MCF 10A (cell line): ENCODE measurements at places on chromosomes 4 and X.

GRCh38 chrX:151830911-151831310 lies 81.8 kb upstream of the MAGEA4 start:
- DNase-seq: no peak
- H3K4me1 ChIP-seq: peaks cover 19% of the 10 kb centered on the region
- no peaks in the 10 kb centered on the region for H3K27me3 ChIP-seq
- H3K4me3 ChIP-seq: no peak overlapping the region

GRCh38 chrX:130262231-130262630 lies 6.5 kb downstream of the ZNF280C start:
- no peak overlapping the region for H3K4me3 ChIP-seq
- H3K36me3 ChIP-seq: no peaks in the 10 kb centered on the region
- peaks cover 13% of the 10 kb centered on the region for H3K27me3 ChIP-seq
- DNase-seq: no peak

DNA sequence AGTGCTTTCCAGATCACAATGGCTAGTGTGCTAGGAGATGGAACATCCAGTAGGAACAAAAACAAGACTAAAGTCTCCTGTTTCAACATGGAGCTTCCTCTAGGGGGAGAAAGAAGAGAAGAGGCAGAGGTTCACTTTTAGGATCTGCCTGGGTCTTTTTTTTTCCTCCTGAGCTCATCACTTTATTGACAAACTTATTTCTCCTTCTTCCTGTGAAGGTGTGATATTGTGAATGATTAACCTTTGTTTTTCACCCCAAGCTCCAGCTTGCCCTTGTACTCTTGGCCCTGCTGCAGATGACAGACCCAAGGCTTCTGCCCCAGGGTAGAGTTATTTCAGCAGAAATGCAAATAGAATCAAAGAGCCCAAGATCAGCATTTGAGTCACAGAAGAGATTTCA lies 13.5 kb downstream of the PAGE4 start:
- H3K4me1 ChIP-seq: no peaks in the 10 kb centered on the region
- peaks cover 29% of the 10 kb centered on the region for H3K27me3 ChIP-seq
- H3K27ac ChIP-seq: no peak overlapping the region
- H3K4me3 ChIP-seq: no peak overlapping the region
- DNase-seq: no peak

DNA sequence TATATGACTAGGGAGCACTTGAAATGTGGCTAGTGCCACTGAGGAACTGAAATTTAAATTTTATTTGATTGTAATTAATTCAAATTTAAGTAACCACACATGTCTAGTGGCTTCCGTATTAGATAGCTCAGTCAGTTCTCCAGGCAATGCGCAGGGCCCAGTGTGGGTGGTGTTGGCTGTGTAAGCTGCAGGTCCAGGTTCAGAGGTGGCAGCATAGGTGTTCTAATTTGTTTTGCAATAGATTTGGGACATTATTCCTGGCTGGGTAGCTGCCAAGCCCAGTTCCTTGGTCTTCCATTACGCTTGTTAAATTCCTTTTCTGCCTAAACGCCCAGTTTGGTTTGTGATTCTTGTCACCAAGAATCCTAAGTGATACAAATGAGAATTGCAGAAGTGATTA lies 79.5 kb downstream of the FAM184B start:
- peaks cover 22% of the 10 kb centered on the region for H3K27me3 ChIP-seq
- H3K4me1 ChIP-seq: no peaks in the 10 kb centered on the region
- H3K27ac ChIP-seq: no peak overlapping the region
- H3K36me3 ChIP-seq: no peaks in the 10 kb centered on the region
- no peak overlapping the region for H3K4me3 ChIP-seq

DNA sequence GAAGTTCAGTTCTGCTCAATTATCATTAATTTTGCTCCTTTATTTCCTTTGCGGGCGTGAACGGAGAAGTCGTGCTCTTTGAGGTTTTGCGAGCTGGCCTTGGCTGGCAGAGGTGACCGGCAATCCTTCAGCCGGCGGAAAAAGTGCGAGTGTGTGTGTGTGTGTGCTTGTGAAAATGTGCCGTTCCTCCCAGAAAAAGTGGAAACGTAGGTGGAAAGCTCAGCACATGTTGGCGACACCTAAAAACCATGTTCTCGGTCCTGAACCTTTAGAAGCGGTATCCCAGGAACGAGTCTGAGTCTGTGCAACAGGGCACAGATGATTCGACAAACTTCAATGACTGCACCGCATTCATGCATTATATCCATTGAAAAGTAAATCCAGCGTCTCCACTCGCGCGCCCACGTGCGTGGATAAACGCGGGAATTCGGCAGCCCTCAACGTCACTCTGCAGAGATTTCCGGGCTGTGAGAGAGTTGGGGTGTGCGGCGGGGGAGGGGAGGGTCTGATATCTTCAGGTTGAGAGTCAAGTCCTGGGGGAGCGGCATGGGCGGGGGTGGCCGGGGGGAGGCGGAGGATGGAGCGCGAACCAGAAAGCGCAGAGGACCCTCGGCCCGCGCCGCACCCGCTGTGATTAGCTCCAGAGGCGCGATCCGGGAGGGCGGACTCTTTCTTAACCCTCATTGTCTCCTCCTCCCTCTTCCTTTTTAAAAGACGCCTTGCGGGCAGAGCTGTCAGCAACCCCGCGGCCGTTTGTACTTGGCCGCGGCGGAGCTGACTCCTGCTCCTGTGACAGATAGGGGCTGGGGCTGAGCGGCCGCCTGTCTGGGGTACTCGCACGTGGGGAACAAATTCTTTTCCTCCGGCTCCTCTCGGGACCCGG lies at the start of gene SHISA3:
Gene SHISA3, plus strand, starts transcription at position 737 of the 883 bp plus-strand sequence. CDS start 569 bp downstream, outside the sequence.
- H3K27ac ChIP-seq: no peak within 1 kb of the TSS
- DNase-seq: no peak
- no peaks in the 10 kb centered on the region for H3K4me1 ChIP-seq
- peak within 1 kb of the TSS; percentile 53 for H3K4me3 ChIP-seq

DNA sequence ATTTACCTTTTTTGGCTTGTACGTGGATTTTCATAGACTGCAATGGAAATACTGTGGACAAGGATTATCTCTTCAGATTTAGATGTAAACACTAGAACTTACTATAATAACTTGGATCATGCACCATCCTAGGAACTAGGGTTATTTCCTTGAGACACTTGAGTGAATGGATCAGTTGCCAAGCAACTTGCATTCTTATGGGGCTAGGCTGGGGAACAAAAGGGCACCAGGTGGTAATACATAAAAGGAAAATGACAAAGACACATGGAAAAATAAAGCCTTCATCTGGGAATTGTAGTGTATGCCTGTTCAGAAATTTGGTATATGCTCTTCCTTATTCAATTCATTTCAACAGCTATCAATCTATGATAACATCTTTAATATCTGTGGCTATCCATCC lies 247.1 kb downstream of the SPRY1 start:
- H3K27ac ChIP-seq: no peak overlapping the region
- no peak for DNase-seq
- no peaks in the 10 kb centered on the region for H3K27me3 ChIP-seq

GRCh38 chr4:120842031-120842430 lies 80.5 kb downstream of the PRDM5 start:
- no peaks in the 10 kb centered on the region for H3K4me1 ChIP-seq
- H3K27me3 ChIP-seq: no peaks in the 10 kb centered on the region
- DNase-seq: no peak
- no peak overlapping the region for H3K27ac ChIP-seq
- H3K36me3 ChIP-seq: no peaks in the 10 kb centered on the region

DNA sequence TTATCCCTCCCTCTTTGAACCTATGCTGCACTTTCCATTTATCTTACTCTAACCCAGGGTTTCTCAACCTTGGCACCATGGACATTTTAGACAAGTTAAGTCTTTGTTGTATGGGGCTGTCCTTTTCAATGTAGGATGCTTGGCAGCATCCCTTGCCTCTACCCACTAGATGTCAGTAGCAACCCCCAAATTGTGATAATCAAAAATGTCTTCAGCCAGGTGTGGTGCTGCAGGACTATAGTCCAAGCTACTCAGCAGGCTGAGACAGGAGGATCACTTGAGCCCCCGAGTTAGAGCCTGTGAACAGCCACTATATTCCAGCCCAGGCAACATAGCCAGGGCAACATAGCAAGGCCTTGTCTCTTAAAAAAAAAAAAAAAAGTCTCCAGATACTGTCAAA lies 7.0 kb downstream of the LRCH2 start:
- no peaks in the 10 kb centered on the region for H3K36me3 ChIP-seq
- no peaks in the 10 kb centered on the region for H3K4me1 ChIP-seq
- DNase-seq: peak; percentile 56
- H3K27ac ChIP-seq: no peak overlapping the region
- H3K4me3 ChIP-seq: no peak overlapping the region
- H3K27me3 ChIP-seq: peaks cover 77% of the 10 kb centered on the region

DNA sequence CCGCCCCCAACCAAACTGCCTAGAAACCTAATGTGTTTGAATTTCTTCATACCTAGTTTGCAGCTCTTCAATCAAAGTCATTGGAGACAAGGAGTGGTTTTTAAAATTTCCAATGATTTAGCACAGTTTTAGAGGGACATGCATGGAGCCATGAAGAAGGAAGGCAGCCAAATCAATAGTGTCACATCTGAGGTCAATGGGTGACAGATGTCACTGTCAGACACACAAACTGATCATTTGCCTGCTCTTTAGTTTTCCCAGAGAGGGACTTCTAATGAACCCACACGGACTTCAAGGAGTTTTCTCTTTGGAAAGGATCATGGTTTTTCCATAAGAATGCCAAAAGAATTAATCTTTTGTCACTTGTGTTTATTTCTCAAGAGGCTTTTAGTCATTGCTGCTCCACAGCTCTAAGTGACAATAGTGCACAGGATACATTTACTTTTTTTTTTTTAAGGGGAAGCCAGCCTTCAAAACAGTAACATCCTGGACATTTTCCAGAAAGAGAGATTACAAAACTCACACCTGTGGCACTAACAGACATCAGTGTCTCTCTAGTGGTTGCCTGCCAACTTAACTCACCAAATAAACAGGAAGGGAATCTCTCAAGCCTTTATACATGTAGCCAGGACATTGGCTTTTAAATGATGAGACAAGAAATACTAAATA lies 251.1 kb upstream of the DIAPH2 start:
- peak; percentile 27 for DNase-seq
- peaks cover 66% of the 10 kb centered on the region for H3K27me3 ChIP-seq
- H3K4me3 ChIP-seq: no peak overlapping the region
- peak overlapping the region; percentile 75 for H3K27ac ChIP-seq
- no peaks in the 10 kb centered on the region for H3K36me3 ChIP-seq

DNA sequence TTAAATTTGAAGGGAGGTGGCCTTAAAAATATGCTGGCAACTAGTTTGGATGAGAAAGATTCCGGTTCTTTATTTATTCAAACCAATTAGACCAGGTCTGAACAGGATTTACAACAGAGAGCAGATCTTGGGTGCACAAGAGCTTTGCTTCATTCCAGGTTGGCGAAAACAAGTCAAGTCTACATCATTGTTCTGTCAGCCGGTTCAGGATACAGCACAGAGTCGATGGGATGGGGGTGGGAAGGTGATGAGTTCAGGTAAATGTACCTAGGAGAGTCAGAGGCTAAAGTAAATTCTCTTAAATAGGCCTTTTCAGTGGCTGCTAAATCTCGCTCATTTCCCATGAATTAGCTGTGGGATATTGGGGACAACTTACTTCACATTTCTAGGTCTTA lies 882 bp upstream of the STIM2 start:
- H3K27ac ChIP-seq: peak overlapping the region; percentile 95
- H3K4me1 ChIP-seq: peaks cover 38% of the 10 kb centered on the region
- peak overlapping the region; percentile 88 for H3K4me3 ChIP-seq
- no peaks in the 10 kb centered on the region for H3K27me3 ChIP-seq
- no peak for DNase-seq

GRCh38 chrX:93932471-93933220 lies 258.6 kb downstream of the FAM133A start:
- H3K27me3 ChIP-seq: no peaks in the 10 kb centered on the region
- no peaks in the 10 kb centered on the region for H3K36me3 ChIP-seq
- H3K27ac ChIP-seq: peak overlapping the region; percentile 11
- H3K4me1 ChIP-seq: no peaks in the 10 kb centered on the region

GRCh38 chr4:39525822-39526690 lies 1.2 kb downstream of the UGDH start:
- H3K4me3 ChIP-seq: peak overlapping the region; percentile 98
- peak overlapping the region; percentile 94 for H3K27ac ChIP-seq
- no peaks in the 10 kb centered on the region for H3K27me3 ChIP-seq

DNA sequence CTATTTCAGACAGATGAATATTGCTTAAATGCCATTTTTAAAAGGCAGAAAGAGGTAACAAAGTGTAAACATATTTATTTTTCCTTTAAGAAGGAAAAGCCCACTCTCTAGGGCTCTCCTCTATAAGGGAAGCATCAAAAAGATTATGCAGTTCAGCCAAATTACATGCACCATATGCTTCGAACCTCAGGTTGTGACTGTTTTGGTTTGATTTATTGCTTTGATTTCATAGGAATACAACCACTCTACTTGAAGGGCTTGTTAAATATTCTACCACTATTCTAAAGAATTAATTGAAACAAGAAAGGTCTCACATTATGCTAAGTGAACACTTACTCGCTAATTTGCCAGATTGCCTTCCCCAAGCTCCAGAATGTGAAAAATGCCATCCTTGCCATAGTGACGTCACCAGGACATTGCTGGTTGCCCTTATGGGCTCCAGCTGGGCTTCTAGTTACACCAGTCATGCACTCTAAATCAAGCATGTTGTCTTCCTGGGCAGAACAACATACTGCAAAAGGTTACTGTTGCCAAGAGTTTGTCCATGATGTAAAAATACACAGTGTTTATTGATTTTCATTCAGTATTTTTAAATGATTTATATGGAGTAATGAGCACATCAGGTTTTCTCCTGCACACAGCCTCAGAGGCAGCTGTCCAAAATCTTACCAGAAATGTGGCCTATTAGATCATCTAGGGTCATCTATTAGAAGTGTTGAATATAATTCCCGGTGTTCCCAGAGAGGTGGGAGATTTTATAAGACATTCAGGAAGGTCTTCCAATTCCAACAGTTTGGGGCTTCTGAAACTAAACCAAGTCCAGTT lies 164.4 kb upstream of the RAPGEF2 start:
- no peaks in the 10 kb centered on the region for H3K4me1 ChIP-seq
- H3K36me3 ChIP-seq: no peaks in the 10 kb centered on the region
- no peak for DNase-seq
- H3K27me3 ChIP-seq: no peaks in the 10 kb centered on the region
- no peak overlapping the region for H3K27ac ChIP-seq
- H3K4me3 ChIP-seq: no peak overlapping the region

- no peaks in the 10 kb centered on the region for H3K4me1 ChIP-seq
- no peaks in the 10 kb centered on the region for H3K27me3 ChIP-seq
- H3K36me3 ChIP-seq: no peaks in the 10 kb centered on the region
- H3K27ac ChIP-seq: no peak overlapping the region
Observed at GRCh38 chr4:42945874-42946273, 53.4 kb downstream of the GRXCR1 start.

GRCh38 chrX:139844163-139844562 lies 88.7 kb downstream of the ATP11C start:
- H3K36me3 ChIP-seq: peaks cover 5% of the 10 kb centered on the region
- H3K4me3 ChIP-seq: no peak overlapping the region
- H3K27ac ChIP-seq: no peak overlapping the region
- H3K4me1 ChIP-seq: peaks cover 7% of the 10 kb centered on the region

GRCh38 chr4:184255871-184256642 lies 38.4 kb upstream of the ENPP6 start:
- H3K36me3 ChIP-seq: no peaks in the 10 kb centered on the region
- no peak for DNase-seq
- H3K4me3 ChIP-seq: no peak overlapping the region
- H3K4me1 ChIP-seq: no peaks in the 10 kb centered on the region

GRCh38 chr4:22485737-22486136 lies 30.1 kb downstream of the ADGRA3 start:
- H3K4me3 ChIP-seq: no peak overlapping the region
- H3K27me3 ChIP-seq: no peaks in the 10 kb centered on the region
- H3K36me3 ChIP-seq: peaks cover 6% of the 10 kb centered on the region
- peak overlapping the region; percentile 90 for H3K27ac ChIP-seq
- DNase-seq: peak; percentile 60
